ENCODE measurements at places on chromosomes 3 and 15. TPM values are rescaled to one million over a fixed set of nuclear protein-coding genes. Genes with fewer than 3 reads are reported as not detected.

DNA sequence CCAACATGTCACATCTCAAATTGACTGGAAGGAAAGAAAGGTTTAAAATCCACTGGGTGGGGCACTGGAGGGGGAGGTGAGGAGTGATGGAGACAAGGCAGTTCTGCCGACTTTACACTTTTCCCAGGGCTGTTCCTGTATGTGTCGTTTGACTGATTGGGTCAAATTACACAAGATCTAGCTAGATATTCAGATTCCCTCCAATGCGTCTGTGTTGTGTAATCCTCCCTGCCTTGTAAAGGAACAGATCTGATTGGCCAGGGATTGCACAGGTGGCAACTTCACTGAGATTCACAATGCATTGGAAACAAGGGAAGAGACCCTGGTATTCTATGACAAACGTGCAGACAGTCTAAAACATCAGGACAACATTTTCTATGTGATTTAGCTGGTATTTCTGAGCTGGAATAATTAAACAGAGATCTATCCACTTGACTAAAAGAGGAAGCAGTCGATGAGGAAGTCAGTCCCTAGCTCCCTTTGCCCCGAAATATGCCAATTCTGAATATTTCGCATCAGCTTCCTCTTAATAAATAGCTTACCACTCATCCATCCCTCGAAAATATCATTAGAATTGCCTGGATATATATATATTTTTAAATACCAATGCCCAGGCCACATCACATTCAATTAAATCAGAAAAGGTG is 312.9 kb downstream of the RORA start:
- no peaks in the 10 kb centered on the region for H3K36me3 ChIP-seq
- no peak overlapping the region for H3K27ac ChIP-seq
- peaks cover 6% of the 10 kb centered on the region for H3K4me1 ChIP-seq
- DNase-seq: no peak
- no peaks in the 10 kb centered on the region for H3K27me3 ChIP-seq
- H3K4me3 ChIP-seq: no peak overlapping the region

The RAB27A gene
- total RNA-seq: 20.7 TPM

DNA sequence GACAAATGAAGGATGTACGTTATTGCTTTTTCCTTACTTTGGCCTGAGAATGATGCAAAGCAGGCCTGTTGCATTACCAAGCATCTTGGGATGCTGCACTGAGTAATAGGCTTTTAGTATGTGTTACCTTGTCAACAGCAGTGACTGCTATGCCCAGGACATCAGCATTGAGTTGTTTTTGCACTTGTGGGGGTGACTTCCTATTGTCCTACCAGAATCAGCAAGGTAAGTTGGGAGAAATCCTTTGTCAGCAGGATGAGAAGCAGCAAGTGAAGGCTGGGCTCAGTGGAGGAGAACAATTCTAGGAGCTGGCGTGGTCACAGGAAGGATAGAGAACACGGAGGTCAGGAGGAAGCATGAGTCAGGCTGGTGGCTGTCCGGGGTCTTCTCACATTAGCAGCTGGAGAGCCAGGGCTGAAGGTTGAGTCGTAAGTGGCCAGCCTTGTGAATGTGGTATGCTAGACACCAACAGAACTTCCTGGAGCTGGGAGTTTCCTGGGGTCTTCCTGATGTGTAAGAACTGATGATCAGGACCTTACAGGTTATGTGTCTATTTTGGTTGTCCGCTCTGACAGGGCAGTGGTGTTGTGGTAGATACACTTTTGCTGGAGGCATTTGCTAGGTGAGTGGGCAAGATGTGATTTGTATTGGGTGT is 142.7 kb downstream of the FNDC3B start:
- H3K4me1 ChIP-seq: no peaks in the 10 kb centered on the region
- no peak overlapping the region for H3K27ac ChIP-seq
- DNase-seq: no peak
- H3K36me3 ChIP-seq: no peaks in the 10 kb centered on the region
- H3K27me3 ChIP-seq: no peaks in the 10 kb centered on the region

GRCh38 chr3:123096126-123096525 is 29.3 kb downstream of the PDIA5 start:
- no peaks in the 10 kb centered on the region for H3K27me3 ChIP-seq
- DNase-seq: no peak
- H3K27ac ChIP-seq: no peak overlapping the region
- no peak overlapping the region for H3K4me3 ChIP-seq
- no peaks in the 10 kb centered on the region for H3K36me3 ChIP-seq

GRCh38 chr15:85048430-85048829 is 66.8 kb downstream of the PDE8A start:
- H3K4me1 ChIP-seq: no peaks in the 10 kb centered on the region
- no peaks in the 10 kb centered on the region for H3K27me3 ChIP-seq
- H3K36me3 ChIP-seq: no peaks in the 10 kb centered on the region
- DNase-seq: no peak
- no peak overlapping the region for H3K27ac ChIP-seq

Data from naive thymus-derived CD4-positive, alpha-beta T cell (primary cell).